Stimulated activated CD8-positive, alpha-beta memory T cell treated with anti-CD3 and anti-CD28 coated beads, Interleukin-12 subunit alpha, Interleukin-12 subunit beta, amount 100 ng/mL, for 1 hour (primary cell): ENCODE measurements at places on chromosomes 13 and 19.

GRCh38 chr13:98233127-98233526 lies 56.1 kb upstream of the RNF113B start:
- DNase-seq = no peak

DNA sequence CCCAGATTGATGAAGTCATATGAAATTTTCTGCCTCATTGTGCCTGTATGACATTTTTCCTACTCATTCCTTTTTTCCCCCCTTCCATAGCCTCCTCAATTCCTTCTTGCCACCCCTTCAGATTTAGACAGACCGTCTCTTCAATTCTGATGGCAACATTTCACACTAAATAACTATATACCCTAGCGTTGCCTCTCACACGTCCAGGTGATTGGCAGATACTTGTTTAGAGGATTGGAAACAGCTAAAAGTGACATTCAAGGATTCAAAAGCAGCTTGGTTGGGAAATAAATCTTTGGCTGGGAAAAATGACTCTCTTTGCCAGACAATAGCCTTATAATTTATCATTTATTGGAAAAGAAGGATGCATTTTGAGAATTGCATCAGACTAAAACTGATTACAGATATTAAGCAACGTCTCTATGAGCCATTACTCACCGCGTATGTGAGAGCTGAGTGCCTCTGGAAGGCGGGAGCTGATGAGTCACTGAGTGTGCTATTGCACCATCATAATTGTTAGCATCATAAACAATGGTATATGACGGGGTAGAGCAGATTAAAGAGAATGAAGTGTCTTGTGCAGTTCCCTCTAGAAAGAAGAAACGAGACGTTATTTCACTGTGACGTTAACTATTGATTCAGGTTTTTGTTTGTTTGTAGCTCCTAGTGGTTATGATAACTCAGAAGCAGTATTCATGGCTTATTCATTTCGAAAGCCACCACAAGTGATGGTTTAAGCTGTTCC lies 61.1 kb upstream of the FAM216B start:
- no peak for DNase-seq

- DNase-seq = no peak
Observed at GRCh38 chr19:5093948-5094718, 125.2 kb downstream of the KDM4B start.

GRCh38 chr19:46211201-46211881 lies 18.2 kb upstream of the IGFL1 start:
- no peak for DNase-seq

DNA sequence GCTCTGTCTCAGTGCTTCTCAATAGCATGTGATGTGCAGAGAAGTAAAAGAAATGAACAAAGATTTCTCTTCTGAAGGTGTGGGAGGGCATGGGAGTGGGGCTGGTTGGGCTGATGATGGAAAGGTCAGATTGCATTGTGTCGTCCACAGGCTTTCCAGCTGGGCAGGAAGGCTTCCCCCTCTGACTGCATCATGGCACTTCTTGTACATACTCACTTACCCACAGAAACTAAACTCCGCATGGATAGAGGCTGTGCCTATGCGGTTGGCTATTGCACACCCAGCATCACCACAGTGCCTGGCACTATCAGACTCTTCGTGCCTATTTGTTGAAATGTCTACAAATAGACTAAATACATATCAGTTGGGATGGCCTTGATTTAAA lies 24.4 kb upstream of the TNFSF11 start:
- no peak for DNase-seq

DNA sequence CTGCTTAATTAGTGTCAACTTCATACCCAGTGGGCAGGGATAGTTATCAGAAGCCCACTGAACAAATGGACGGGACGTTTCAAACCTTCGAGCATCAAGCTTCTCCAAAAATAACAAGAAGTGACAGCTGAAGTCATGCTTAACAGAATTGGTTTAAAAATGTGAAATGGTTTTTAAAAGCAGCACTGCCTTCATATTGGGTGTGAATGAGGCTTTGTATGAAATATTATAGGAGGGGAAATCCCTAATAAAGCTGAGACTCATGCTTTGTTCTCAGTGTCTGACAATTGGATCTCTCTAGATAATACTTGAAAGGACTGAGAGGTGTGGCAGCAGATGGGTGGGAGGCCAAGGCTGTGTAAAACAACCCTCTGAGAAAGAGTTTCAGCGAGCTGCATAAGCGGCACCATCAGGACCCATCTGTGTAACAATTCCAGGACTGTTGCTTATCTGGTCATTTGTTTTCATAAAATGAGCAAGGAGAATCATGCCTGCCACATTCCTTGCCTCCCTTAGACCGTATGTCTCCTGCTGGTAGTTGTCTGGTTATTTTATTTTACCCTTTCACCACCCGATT lies 667.7 kb downstream of the DIAPH3 start:
- no peak for DNase-seq

DNA sequence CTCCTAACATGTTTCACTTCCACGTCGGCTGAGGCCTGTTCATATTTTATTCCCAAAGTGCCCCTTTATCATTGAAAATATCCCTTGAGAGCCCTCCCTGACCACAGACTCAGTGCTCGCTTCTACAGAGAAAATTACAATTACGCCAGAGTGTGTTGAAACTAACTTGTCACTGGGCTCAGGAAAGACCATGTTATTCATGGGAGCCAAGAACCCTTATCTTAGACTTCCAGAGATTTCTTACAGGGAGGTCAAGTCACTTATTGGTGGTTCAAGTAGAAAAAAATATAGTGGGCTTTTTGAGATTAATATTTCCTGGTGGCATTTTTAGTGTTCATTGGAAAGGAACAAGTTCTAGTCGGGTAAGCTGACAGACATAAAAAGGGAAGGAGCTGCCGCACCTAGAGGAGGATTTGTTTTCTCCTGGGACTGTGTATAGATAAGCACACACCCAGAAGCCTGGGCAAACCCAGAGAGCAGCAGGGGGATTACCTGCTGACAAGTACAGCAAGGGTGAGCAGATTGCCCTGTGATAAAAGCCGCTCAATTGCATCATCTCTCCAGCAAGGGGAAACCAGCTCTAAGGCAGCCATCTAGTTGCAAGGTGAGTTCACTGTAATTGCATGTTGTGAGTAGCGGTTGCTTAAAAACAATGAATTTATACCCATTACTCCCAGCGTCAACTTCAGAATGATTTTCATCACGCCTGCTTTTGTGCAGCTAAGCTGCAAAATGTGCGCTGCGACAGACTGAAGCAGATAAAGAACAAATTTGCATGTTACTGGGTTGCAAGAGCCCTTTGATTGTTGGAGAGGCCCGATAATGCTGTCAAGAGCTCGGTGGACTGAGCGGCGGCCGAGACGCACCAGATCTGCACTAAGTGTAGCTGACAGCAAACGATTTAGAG lies 46.2 kb downstream of the DCT start:
- no peak for DNase-seq

DNA sequence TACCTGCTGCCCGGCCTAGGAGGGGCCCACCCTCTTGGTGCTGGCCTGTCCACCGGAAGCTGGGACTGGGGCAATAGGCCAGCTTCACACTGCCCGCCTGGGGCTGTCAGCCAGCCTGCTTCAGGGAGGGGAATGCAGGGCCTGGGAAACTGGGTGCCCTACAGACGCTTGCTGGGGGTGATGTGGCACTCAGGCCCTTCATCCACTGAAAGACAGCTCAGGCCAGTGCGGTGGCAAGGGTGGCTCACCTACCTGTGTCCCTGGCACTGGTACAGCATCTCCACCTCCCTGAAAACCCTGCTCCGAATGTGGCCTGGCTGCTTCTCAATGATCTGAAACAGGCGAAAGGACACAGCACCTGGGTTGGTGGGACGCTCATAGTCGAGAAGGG lies 7.8 kb downstream of the MKNK2 start:
- no peak for DNase-seq

DNA sequence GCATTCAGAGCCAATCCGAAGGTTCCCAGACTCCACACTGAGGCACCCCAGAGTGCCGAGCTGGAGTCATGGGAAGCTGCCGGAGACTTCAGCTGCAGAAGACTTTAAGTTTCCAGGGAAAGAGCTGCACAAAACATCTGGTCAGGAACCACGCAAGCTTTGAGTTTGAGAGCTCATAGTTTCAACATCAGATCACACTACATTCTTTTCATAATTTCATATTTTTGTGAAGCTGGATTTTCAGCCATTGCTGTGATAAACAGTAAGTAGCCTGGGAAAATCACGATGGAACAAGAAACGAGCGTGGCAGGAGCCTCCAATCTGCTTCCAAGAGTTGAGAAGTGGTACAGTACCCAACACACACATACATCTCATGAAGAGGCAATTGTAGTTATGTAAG lies 25.5 kb upstream of the ATP12A start:
- DNase-seq = no peak

GRCh38 chr13:109204657-109205056 lies 575.2 kb downstream of the MYO16 start:
- no peak for DNase-seq

DNA sequence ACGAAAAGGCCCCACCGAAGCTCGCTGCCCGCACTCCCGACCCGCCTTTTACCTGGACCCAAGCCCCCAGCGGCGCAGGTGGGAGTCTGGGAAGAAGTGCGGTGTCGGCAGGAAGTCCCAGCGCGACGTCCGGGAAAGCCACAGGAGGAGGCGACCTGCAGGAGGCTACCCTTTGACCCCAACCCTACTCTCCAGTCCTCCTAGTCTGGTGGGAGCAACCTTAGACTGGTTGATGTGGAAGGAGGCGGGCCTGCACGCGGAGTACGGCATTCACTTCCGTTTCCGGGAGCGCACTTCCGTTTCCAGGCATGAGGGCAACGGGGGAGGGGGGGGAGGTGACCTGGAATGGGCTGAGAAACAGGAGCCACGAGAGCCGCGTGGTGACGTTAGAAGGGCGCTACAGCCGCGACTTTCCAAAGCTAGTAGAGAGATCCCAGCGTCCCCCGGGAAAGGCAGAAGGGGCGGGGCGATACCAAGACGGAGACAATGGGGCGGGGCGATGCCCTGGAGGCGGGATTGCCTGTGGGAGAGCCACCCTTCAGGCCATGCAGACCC lies 28.5 kb downstream of the ZNF266 start:
- peak; percentile 11 for DNase-seq

GRCh38 chr19:33781996-33782395 lies 14.7 kb upstream of the KCTD15 start:
- DNase-seq = no peak

- DNase-seq = no peak
Observed at GRCh38 chr13:47463726-47464125, 537.3 kb downstream of the SUCLA2 start.

- no peak for DNase-seq
Observed at GRCh38 chr13:23385931-23386330, 47.6 kb downstream of the SACS start.

DNA sequence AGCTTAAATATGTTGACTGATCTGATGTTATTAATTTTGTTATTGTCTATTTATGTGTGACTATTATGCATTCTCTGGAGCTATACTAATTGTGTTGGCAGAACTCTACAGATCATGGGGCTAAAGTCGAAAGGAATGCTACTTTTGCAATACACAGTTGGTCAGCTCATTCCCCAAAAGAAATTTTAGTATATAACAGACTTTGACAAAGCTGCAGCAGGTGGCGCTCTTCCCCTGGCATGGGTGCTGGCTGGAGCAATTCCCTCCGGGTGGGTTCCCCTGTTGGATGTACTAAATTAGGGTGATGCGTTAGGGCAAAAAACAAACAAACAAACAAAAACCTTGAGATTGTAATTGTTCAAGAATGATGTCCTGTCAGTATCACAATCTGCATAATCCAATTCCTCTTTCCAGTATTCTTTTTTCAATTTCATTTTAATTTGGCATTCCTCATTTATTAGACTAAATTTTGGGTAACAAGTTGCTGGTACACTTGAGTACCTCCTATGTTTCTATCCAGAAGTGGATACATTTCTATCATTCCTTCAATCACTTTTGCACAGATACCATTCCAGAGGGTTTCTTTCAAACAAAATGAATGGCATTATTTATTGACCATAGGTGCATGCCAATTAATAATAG lies 322.8 kb upstream of the EDNRB start:
- DNase-seq = no peak

DNA sequence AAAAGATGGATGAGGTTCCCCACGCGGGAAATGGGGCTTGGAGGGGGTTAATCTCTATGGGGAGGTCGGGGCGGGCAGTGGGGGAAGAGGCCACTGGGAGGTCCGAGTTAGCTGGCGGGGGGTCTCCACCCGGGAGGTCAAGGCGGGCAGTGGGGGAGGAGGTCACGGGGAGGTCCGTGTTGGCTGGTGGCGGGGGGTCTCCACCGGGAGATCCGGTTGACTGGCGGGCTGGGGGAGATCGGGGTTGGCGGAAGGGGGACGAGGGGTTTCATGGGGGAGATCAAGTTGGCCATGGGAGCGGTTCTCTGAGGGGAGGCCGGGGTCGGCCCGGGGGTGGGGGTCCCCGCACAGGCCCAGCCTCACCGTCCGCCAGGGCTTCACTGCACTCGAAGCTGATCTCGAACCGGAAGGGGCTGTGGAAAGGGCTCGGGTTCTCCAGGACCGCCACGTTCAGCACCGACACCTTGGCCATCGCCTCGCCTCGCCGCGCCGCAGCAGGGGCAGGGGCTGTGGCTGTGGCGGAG lies 342 bp downstream of the ASF1B start:
- no peak for DNase-seq

DNA sequence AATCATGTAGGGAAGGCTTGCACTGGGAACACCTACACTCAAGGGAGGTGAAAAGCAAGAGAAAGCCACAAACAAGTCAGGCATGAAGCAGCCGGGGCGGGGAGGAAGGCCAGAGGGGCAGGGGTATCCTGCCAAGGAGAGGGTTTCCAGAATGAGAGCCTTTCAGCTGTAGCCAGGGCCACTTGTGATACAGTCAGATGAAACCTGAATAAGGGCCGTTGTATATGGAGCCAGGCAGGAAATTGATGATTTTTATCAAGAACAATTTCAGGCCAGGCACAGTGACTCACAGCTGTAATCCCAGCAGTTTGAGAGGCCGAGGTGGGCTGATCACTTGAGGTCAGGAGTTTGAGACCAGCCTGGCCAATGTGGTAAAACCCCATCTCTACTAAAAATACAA lies 4.4 kb downstream of the TRPM4 start:
- no peak for DNase-seq

- no peak for DNase-seq
Observed at GRCh38 chr13:42847891-42848663, 66.7 kb downstream of the FAM216B start.

- no peak for DNase-seq
Observed at GRCh38 chr13:72384879-72385278, 342.6 kb downstream of the MZT1 start.

DNA sequence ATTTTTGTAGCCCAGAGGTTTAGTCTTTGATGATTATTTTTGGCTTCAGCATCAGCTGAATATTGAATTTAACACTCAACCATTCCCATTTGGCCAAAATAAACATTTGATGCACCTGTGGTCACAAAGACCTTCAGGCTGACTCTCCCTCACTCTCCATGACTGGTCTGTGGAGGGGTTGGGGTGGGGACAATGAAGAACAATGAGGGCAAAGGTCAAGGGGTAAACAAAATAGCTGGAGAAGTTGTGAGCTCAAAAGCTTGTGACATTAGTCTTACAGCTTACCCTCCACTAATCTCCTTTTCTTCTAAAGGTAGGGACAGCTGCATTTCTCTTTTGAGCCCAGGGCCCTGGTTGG lies 86.9 kb downstream of the SLC15A1 start:
- no peak for DNase-seq

DNA sequence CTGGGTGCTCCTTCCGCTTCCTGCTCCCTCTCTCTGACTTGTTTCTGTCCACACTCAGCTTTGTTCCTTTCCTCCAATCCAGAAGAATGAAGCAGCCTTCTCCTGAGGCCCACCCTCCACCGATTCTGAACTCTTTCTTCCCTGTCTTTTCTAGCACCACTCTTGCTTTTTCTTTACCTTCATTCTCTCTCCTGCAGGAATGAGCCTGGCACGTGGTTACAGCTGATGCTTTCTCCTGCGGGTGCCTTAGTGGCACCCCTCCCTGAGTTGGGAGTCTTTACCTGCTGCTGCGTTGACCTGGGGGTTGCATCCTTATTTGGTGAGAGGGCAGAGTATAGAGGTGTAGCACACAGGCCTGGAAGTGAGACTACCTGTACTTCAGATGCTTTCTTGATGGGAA lies 6.2 kb downstream of the UBAC2 start:
- DNase-seq = no peak
